Activated CD4-positive, CD25-positive, alpha-beta regulatory T cell (primary cell): ENCODE measurements at places on chromosomes 11 and 22.

GRCh38 chr11:57764566-57764965 lies 3.0 kb downstream of the CTNND1 start:
- DNase-seq, result no peak

DNA sequence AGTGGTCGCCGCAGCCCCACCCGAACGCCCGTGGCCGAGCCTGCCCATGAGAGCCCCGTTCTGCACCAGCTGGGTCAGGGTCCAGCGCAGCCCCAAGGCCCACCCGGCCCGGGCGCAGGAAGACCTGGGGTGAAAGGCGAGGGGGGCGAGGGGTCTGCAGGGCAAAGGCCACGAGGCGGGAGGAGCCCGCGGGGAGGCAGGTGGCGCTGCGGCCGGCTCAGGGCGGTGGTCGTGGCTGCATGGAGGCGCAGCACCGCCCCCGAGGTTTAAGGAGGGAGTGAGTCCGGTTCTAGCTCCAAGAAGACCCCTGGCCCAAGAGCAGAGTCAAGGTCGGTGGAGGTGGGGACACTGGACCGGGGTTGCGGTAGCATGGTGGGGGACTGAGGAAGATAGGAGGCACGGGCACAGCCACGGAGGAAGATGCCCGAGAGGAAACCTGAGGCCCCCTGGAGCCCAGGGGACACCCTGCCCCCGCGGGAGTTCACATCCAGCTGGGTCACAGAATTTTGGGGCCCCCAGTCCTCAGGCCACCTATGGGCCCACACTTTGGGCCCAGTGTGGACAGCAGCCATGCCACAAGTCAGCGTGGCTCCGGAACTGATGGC lies 514 bp upstream of the HDAC10 start:
- no peak for DNase-seq

DNA sequence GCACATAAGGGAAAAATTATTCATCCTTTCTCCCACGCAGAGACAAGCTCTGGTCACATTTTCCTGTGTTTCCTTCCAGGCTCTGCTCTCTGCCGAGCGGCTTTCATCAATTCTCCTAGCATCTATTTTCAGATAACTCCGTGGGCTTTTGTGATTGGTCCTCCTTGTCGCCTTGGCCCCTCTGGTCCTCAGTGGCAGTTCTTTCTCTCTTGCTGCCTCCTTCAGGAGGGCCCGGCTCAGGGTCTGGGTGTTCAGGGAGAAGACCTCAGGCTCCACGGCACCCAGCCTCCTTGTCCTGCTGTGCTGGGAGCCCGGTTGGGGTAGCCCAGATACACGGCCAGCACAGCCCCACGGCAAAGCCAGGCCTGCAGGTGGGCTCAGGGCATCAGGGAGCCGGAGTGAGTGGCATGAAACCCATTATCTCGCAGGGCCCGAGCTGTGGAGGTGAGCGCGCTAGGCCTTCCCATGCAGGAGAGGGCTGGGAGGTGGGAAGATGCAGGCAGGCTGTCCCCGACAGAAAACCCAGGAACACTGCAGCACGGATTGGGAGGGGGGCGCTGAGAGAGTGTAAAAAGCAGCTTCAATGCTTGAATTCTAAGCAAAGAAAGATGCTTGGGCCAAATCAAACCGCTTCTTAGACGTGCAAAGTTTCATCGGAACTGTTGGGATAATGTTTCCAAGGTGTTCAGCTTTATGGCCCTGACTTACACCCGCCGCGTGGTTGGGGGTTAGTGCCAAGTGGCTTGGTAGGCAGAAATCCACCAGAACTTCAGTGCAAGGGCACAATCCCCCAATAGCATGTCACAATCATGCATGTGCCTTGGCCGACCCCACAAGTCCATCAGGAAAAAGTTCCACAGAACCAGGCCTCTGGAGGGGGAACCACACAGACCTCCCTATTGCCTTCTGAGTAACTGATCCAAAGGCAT lies 81.9 kb upstream of the WNT7B start:
- no peak for DNase-seq

GRCh38 chr11:75471176-75471973 lies 38.4 kb upstream of the KLHL35 start:
- DNase-seq, result no peak

DNA sequence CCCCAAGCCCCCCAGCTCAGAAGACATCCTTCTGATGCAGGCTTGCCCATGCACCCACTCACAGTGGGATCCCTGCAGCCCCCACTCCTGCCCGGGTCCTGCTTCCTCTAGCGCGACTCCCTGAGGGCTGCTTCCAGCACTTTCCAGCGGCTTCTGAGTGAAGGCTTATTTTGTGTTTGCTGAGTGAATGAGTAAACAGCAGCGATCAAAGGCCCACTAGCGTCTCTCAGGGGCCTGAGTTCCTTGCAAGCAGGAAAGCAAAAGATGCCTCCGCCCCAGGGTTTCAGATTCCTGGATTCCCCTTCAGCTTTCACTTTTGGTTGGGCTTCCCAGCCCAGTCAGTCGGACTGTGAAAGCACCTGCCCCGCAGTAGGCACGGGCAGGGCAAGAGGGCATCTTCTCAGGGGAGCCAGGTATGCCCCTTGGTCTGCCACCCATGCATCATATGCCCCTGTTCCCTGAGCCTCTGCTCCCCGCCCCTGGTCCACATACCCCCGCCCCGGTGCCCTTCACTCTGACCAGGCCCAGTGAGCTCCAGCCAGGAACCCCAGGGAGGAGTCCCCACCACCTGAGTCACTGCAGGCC lies 9.2 kb downstream of the FADD start:
- no peak for DNase-seq

DNA sequence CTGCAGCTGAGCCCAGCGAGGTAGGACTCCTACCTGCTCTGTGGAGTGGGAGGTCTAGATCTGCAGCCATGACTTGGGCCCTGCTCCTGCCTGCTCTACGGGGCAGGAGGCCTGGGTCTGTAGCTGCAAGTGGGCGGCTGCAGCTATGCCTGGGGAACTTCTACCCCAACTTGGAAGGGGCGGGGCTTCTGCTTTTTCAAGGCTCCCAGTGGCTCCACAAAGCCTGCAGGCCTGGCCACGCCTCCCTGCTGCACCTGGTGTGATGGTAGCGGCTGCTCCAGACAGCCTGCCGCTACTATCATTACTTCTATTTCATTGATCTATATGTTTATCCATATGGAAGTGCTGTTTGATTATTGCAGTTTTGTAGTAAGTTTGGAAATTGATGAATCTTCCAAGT lies 121.2 kb downstream of the NELL1 start:
- DNase-seq, result no peak

DNA sequence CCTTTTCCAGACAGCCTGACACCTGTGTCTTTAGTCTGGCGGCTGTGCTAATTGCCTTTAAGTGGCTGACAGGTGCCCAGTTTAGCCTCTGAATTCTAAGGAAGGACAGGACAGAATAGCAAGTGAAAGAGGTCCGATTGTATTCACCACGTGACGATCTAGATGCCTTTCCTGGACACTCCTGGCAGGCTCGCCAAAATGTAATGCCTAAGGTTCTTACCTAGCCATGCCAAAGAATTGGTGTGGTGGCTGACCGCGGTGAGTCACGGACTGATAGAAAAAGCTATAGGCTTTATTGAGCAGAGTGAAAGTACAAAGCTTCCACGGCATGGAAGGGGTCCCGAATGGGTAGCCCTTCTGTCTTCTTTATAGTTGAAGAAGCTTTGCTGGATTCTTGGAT lies 26.7 kb downstream of the ANKRD42 start:
- DNase-seq, result no peak

DNA sequence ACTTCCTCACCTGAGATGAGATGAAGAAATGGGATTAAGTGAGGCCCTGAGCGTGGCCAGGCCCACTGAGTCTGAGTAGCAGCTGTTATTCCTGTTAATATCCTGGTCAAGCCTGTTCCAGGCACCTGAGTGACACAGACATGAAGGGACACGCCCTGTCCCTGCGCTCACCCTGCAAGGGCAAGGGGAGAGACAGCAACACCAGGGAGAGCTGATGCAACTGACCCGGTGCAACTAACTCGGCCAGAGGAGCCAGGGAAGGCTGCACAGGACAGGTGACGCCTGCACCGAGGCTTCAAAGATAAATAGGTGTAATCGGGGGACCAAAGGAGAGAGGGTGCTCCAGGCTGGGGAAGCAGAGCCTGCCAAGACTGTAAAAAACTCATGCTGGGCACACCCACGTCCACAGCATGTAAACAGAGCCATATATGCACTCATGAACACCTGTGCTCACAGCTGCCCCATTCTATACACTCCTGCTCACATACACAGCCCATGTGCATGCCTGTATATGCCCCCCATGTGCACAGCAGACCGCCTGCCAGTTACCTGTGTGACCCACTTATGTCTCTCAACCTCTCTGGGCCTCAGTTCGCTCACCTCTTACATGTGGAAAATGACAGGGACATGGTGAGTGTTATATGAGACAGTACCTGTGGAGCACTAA lies 22.8 kb upstream of the GCAT start:
- DNase-seq, result no peak

DNA sequence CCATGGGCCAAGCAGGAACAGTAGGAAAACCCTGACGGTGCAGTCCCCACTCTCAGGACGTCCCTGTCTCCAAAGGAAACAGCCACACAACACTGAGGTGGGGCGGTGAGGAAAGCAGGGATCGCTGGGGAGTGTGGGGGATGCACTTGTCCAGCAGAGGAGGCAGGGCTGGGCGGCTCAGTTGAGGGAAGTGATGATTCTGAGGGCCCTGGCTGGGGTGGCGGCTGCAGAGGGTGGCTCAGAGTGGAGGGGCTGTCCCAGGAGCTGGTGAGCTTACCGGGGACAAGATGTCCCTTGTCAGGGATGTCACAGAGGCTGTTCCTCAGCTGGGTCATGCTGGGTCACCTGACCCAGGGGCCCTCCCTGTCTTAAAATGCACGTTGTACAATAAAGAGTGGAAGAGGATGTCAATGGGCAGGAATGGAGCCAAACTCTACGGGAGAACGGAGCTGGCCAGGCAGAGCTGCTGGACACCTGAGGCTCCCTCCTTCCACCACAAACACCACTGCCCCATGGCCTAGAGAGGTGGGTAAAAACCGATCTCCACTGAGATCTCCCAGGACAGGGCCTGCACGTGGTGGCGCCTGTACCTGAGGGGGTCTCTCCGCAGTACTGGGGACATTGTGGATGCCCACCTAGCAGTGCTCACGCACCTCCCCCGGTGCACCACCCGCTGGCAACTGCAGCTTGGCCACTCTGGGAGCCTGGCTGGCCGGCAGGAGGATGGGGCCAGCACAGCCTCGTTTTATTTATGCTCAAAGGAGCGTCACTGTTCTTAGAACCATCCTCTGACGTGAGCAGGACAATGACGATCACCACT lies 9.7 kb upstream of the EFCAB6 start:
- no peak for DNase-seq

DNA sequence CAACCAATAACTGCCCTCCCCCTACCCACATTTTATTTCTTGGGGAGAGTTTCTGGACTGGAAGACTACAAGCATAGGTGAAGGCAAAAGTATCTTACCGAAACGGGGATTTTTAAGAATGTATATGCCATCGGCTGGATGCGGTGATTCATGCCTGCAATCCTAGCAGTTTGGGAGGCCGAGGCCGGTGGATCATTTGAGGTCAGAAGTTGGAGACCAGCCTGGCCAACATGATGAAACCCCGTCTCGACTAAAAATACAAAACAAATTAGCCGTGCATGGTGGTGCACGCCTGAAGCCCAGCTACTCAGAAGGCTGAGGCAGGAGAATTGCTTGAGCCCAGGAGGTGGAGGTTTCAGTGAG lies 20.8 kb upstream of the SLN start:
- no peak for DNase-seq

- no peak for DNase-seq
These were observed 552.8 kb downstream of the BRD1 start for GRCh38 chr22:49274754-49275380.

GRCh38 chr11:63667995-63668795 lies 3.0 kb downstream of the ATL3 start:
- no peak for DNase-seq

DNA sequence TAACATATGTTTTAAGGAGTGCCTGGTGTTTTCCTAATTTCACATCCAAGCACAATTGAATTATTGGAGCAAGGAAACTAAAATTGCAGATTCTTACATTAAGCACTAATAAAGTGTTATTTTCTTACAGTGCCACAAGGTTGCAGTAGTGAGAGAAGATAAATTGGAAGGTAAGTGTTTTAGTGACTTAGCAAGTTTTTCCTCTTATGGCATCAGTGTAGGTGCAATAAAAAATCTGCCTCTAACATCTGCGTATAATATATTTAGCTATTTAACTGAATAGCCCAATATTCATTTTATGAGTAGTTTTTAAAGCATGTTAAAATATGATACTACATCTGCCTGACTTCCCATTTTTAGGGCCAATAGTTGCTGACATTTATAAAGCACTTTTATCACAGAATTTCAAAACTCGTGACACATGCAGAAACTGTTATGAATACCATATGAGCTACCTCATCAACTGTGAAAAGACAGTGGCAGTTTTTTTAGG lies 19.0 kb downstream of the POLD3 start:
- no peak for DNase-seq

DNA sequence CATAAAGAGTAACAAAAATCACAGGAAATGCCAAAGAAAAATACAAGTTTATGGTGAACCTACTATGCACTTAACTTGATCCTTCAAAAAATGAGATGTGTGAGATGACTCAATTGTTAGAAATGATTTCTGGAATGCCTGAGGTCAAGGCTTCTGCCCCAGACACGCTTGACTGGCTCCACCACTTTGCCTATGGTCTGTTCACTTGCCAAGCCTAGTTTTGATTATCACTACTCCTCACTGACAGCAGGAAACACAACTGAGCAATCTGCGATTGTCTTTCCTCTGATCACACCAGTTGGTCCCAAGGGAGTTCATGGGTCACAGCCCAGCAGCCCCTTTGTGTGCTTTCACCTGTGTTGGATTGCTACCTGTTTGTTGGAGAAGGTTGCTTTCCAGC lies 20.6 kb upstream of the PRDM10 start:
- no peak for DNase-seq

DNA sequence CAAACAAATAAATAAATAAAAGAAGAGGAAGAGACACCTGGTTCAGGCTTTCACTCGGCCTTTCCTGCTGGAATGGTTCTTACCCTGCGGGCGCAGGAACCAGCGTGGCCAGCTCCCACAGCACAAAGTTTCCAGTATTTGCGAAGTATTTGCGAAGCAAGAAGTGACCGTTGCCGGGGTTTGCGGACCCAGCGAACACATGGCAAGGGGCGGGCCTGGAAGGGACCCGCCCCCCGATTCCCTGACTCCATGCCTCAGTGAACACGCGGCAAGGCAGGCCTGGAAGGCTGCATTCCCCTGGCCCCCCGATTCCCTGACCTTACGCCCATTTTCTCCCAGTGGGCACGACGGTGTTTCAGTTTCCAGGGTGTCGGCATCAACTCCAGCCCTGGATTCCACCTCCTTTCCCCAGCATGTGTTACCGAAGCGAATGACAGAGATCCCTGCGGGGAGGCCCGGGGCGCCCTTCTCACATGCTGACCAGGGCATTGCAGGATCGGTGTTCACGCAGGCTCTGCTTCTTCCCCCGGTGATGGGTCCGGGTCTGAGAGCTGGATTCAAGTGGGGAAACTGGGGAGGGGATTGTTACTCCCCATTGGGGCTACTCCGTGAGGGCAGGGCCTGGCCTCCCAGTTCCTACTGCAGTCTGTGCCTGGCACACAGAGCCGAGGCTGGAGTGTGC lies 102.8 kb downstream of the MPPED1 start:
- no peak for DNase-seq

DNA sequence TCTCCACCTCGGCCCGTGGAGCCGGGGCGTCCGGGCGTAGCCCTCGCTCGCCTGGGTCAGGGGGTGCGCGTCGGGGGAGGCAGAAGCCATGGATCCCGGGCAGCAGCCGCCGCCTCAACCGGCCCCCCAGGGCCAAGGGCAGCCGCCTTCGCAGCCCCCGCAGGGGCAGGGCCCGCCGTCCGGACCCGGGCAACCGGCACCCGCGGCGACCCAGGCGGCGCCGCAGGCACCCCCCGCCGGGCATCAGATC lies 439 bp downstream of the YAP1 start:
- DNase-seq, result no peak

GRCh38 chr11:31408201-31408600 lies 38.5 kb downstream of the DNAJC24 start:
- no peak for DNase-seq
